ENCODE measurements at places on chromosomes 16 and 17. TPM values are rescaled to one million over a fixed set of nuclear protein-coding genes. Genes with fewer than 3 reads are reported as not detected.
A peak's percentile ranks its signal among the peaks of the same experiment; 100 is the strongest.

DNA sequence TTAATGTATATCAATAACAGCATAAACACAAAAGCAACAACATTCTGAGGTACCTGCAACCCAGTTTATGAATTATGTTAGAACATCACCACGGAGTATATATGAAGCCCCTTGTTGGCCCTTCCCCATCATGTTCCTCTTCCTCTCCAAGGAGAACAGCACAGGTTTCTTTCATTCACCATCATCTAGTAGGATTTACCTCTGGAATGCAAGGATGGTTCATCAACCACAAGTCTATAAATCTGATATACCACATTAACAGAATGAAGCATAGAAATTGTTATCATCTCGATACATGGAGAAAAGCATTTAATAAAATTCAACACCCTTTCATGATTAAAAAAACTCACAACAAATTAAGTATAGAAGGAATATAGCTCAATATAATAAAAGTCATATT lies 6.2 kb upstream of the PRSS54 start:
- no peak for DNase-seq
- no peaks in the 10 kb centered on the region for H3K4me1 ChIP-seq
- no peak overlapping the region for H3K4me3 ChIP-seq
- no peaks in the 10 kb centered on the region for H3K36me3 ChIP-seq
- no peak overlapping the region for H3K27ac ChIP-seq

DNA sequence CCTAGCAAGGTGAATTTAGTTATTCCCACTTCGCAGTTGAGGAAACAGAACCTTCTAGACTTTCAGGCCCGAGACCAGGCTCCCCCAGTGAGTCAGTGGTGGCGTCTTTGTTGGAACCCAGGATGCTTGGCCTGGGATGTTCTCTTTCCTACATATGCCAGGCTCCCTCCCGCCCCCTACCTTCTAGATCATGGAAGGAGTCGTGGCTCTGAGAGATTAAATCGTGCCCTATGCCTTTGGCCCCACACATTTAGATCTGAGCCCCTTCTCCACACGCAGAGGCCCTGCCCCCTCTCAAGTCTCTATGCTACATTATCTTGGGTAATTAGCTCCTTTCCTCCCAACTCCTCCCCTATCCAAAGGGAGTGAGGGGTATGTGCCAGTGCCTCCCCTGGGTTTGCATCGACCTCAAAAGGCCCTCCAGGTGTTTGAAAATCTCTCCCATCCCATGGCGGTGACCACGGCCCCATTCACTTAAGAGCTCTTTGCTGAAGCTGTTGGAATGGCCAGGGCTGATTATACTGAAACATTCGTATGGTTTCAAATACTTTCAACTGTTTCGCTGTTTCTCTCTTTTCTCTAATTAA lies 3.0 kb downstream of the NGFR start:
- DNase-seq = no peak
- no peak overlapping the region for H3K4me3 ChIP-seq
- peaks cover 2% of the 10 kb centered on the region for H3K4me1 ChIP-seq
- no peaks in the 10 kb centered on the region for H3K36me3 ChIP-seq
- no peak overlapping the region for H3K27ac ChIP-seq
- peaks cover 52% of the 10 kb centered on the region for H3K27me3 ChIP-seq

DNA sequence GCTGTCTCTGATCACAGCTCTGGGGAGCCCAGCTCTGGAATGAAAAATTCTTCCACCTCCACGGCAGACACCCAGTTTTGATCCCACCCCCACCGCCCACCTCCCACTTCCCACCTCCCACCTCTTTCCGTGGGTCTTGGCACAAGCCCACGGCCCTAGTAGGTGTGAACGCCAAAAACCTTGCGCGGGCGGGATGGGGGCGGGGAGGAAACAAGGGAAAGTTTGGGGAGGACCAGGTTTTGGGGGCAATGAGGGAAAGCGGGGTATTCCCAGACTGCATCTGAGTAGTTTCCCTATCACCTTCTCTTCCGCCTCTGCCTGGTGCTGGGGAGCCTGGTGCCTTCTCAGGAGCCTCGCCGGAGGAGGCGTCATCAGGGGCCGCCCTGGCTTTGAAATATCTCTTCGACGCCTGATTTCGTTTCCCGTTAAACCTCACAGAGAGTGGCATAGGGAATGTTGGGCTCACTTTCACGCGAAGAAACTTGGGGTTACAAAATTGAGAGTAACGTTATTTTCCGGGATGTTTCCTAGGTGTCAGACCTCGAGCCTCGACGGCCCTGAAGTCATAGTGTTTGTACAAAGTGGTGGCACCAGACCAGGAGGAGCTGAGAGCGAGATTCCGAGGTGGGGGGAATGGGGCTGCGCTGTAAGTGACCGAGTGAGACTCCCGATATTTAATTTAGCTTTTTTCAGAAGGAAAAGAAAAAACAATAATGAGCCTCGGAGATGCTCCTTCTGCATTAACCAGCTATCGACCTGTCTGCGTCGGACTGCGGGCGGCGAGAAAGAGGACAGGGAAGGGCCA lies 1.6 kb upstream of the IRX3 start:
- no peak overlapping the region for H3K27ac ChIP-seq
- H3K4me3 ChIP-seq = no peak overlapping the region
- H3K4me1 ChIP-seq = no peaks in the 10 kb centered on the region
- H3K36me3 ChIP-seq = no peaks in the 10 kb centered on the region
- DNase-seq = no peak

DNA sequence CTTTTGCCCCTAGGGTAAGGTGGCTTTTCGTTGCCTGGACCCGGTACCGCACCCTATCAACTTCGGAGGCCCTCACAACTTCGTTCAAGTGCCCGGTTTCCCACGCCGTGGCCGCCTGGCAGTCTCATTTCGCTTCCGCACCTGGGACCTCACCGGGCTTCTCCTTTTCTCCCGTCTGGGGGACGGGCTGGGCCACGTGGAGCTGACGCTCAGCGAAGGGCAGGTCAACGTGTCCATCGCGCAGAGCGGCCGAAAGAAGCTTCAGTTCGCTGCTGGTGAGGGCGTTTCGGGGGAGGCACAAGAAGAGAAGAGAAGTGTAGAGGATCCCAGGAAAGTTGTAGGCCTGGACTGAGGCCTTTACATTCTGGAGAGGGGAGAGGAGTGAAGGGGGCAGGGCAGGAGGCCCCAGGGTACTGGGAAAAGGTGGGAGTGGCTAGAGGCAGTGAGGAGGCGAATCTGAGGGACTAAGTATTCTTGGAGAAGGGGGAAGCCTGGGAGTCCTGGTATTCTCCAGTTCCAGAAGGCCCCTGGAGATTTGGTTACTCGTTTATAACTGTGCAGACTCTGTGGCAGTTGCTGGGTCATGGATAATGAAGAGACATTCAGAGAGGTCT lies 5.5 kb downstream of the CNTNAP1 start:
- no peak overlapping the region for H3K27ac ChIP-seq
- H3K27me3 ChIP-seq = no peaks in the 10 kb centered on the region
- no peak overlapping the region for H3K4me3 ChIP-seq
- no peak for DNase-seq
- H3K36me3 ChIP-seq = peaks cover 29% of the 10 kb centered on the region
- peaks cover 5% of the 10 kb centered on the region for H3K4me1 ChIP-seq

DNA sequence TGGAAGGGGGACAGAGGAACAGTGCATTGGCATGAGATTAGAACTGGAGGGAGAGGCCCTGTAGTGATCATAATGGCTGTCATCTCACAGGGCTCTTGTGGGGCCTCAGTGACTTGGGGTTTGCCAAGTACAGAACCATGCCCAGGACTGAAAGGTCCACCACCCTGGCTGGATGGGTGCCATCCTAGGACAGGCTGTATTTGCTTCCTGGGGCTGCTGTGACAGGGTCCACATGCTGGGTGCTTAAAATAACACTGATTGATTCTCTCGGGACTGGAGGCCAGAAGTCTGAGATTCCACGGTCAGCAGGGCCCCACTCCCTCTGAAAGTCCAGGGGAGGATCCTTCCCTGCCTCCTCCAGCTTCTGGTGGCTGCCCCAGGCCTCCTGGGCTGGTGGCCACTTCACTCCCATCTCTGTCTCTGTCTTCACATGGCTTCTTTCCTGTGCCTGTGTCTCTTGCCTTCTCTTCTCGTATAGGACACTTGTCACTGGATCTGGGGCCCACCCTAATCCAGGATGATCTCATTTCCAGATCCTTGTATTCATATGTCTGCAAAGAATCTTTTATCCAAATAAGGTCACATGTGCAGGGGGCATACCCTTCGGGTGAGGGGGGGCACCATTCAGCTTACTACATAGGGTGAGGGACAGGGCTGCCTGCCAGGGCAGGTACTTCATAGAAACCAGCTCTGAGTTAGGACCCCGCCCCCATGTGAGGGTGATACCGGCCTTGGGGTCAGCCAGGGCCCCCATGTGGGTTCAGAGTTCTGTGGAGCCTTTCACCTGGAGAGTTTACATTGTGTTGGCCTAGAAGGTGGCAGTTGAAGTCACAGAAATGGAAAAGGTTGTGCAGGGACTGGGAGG lies 52.6 kb downstream of the USP22 start:
- no peaks in the 10 kb centered on the region for H3K4me1 ChIP-seq
- DNase-seq = no peak
- no peak overlapping the region for H3K27ac ChIP-seq
- H3K4me3 ChIP-seq = no peak overlapping the region
- no peaks in the 10 kb centered on the region for H3K36me3 ChIP-seq

- peaks cover 6% of the 10 kb centered on the region for H3K4me1 ChIP-seq
- no peak for DNase-seq
- H3K27me3 ChIP-seq = peaks cover 28% of the 10 kb centered on the region
- H3K4me3 ChIP-seq = peak overlapping the region; percentile 45
- no peaks in the 10 kb centered on the region for H3K36me3 ChIP-seq
These were observed 776 bp downstream of the LRRC75A start for GRCh38 chr17:16491131-16491702.

GRCh38 chr17:49564638-49565037 lies 11.0 kb upstream of the NXPH3 start:
- H3K36me3 ChIP-seq = no peaks in the 10 kb centered on the region
- H3K27me3 ChIP-seq = peaks cover 2% of the 10 kb centered on the region
- H3K27ac ChIP-seq = no peak overlapping the region
- no peaks in the 10 kb centered on the region for H3K4me1 ChIP-seq
- no peak overlapping the region for H3K4me3 ChIP-seq

GRCh38 chr17:20300436-20300934 lies 166.9 kb downstream of the LGALS9B start:
- DNase-seq = no peak
- H3K4me3 ChIP-seq = no peak overlapping the region
- no peaks in the 10 kb centered on the region for H3K36me3 ChIP-seq

GRCh38 chr17:75681289-75681688 lies 14.2 kb downstream of the SAP30BP start:
- DNase-seq = peak; percentile 81
- H3K4me1 ChIP-seq = peaks cover 8% of the 10 kb centered on the region
- H3K27me3 ChIP-seq = no peaks in the 10 kb centered on the region
- peaks cover 13% of the 10 kb centered on the region for H3K36me3 ChIP-seq
- H3K4me3 ChIP-seq = no peak overlapping the region

DNA sequence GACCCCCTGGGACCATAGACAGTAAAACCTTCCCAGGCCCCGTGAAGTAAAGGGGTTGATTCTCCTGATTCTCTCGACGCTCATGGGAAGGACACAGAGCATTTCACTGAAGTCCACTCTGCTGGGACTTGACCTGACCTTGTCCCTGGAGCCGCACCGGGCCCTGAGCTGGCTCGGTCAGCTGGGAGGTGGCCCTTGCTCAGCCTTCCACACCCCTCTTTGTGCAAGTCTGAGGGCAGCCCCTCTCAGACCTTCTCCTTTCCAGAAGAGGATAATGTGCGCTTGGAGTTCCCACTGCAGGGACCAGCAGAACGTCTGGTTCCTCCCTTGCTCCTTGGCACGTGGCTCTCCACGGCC lies 115.5 kb downstream of the RAP1GAP2 start:
- no peak overlapping the region for H3K27ac ChIP-seq
- no peaks in the 10 kb centered on the region for H3K36me3 ChIP-seq
- DNase-seq = no peak
- H3K27me3 ChIP-seq = no peaks in the 10 kb centered on the region
- H3K4me3 ChIP-seq = no peak overlapping the region

- H3K4me1 ChIP-seq = no peaks in the 10 kb centered on the region
- H3K27me3 ChIP-seq = no peaks in the 10 kb centered on the region
- DNase-seq = peak; percentile 30
- H3K36me3 ChIP-seq = peaks cover 2% of the 10 kb centered on the region
These were observed 14.0 kb downstream of the CPSF4L start for GRCh38 chr17:73247726-73248125.

- DNase-seq = no peak
- no peaks in the 10 kb centered on the region for H3K36me3 ChIP-seq
- H3K27ac ChIP-seq = no peak overlapping the region
- no peaks in the 10 kb centered on the region for H3K27me3 ChIP-seq
These were observed 680 bp upstream of the CCL15 start for GRCh38 chr17:36001862-36002603.

DNA sequence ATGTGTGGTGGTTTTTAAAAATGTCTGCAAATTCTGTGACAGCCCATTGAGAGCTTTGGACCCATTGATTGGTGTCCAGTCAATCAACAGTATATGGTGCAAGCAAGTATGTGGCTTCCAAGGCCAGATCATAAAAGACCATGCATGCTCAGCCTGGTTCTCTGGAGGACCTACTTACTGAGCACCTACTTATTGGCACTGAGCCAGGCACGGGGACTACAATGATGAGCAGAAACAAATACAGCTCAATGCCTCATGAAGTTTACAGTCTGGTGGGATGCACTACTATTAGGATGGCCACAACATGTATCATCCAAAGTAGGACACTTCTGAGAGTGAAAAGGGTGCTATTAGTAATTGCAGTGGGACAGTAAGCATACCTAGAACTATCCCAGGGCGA lies 7.2 kb upstream of the EMP2 start:
- H3K27ac ChIP-seq = no peak overlapping the region
- DNase-seq = no peak
- H3K36me3 ChIP-seq = no peaks in the 10 kb centered on the region
- H3K4me3 ChIP-seq = no peak overlapping the region

DNA sequence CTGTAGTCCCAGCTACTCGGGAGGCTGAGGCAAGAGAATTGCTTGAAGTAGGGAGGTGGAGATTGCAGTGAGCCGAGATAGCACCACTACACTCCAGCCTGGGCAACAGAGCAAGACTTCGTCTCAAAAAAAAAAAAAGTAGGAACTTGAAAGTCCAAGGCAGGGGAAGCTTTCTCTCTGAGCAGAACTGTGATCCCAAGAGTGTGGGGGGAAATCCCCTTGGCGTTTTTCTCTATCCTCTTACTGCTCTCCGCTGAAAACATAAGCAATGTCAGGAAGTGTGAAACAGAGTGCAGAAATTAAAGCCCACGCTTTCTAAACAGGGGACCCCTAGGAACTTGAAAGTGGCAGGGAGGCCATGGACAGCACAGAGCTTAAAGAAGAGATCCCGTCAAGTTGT lies 9.8 kb upstream of the CMTM3 start:
- no peak for DNase-seq
- no peak overlapping the region for H3K27ac ChIP-seq
- H3K4me1 ChIP-seq = no peaks in the 10 kb centered on the region
- peaks cover 6% of the 10 kb centered on the region for H3K27me3 ChIP-seq

- H3K4me3 ChIP-seq = no peak overlapping the region
- H3K4me1 ChIP-seq = no peaks in the 10 kb centered on the region
- no peak for DNase-seq
- no peaks in the 10 kb centered on the region for H3K27me3 ChIP-seq
These were observed 83.1 kb downstream of the MYO1D start for GRCh38 chr17:32793841-32794240.

- H3K27ac ChIP-seq = no peak overlapping the region
- H3K4me3 ChIP-seq = peak overlapping the region; percentile 28
- H3K4me1 ChIP-seq = peaks cover 3% of the 10 kb centered on the region
These were observed 445 bp upstream of the DBNDD1 start for GRCh38 chr16:90019543-90020259.

The TRIM72 gene
- total RNA-seq = under 0.01 TPM

The BEAN1 gene
- not detected for total RNA-seq

The VMO1 gene
- total RNA-seq = 1.5 TPM

The SMPD3 gene
- under 0.01 TPM for total RNA-seq

The CCL4L2 gene
- not detected for total RNA-seq

The KRT14 gene
- not detected for total RNA-seq

The CCDC40 gene
- total RNA-seq = 1.5 TPM

The CHST5 gene
- not detected for total RNA-seq

The PYDC1 gene
- not detected for total RNA-seq

Measured in fibroblast of lung (primary cell).